MG63 (cell line): ENCODE measurements at places on chromosomes 11 and 22. TPM values are rescaled to one million over a fixed set of nuclear protein-coding genes. Genes with fewer than 3 reads are reported as not detected.

The AMOTL1 gene
- total RNA-seq = 15.1 TPM in 2 replicates

The SHANK3 gene
- total RNA-seq = 1.3 and 2.6 TPM in 2 replicates

The CYP2D6 gene
- total RNA-seq = 0.91 and 2.7 TPM in 2 replicates

The CDK2AP2 gene
- total RNA-seq = 14.1 and 14.8 TPM in 2 replicates

The FAM227A gene
- total RNA-seq = 0.33 TPM in 1 of 2 replicates, not detected in the other

The ST13 gene
- total RNA-seq = 314 and 355 TPM in 2 replicates

The FANCF gene
- total RNA-seq = 11.4 and 11.7 TPM in 2 replicates

The RIMBP3C gene
- 0.30 and 0.49 TPM in 2 replicates for total RNA-seq

DNA sequence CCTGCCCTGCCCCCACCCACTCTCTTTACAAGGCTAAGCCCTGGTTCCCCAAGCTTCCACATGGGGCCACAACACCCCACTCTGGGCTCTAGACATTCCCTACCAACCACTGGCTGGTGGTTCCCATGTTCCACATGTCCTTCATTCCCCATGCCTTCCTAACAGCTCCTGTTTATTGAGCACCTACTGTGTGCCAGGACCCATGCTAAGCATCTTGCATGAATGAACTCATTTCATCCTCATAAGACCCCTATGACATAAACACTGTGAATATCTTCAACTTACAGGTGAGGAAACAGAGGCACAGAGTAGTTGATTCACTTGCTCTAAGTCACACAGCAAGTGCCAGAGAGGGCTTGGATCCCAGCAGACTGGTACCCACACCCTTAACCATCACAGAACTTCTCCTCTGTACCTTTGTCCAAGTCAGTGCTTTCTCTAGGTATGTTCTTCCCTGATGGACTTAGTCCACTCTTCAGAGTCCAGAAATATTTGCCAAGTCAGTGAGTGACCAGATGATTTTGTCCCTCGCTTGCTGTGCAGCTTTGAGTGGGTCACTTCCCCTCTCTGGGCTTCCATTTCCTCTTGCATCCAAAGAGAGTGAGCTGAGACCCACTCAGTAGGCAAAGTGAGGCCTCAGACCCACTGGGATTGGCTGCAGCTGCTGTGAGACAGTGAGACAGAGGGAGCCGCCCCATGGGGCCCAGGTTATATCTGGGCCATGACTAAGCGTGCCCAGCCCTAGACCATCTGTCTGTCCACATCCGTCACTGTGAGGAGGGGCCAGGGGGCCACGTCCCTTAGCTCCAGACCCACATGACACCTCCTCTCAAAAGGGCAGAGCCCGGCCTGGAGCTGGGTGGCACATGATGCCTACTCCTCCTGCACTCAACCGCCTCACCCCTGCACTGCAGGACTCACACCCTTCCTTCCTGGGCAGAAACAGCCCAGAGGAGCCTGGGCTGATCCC is 132.4 kb downstream of the MN1 start:
- peak; percentile 89 for DNase-seq

DNA sequence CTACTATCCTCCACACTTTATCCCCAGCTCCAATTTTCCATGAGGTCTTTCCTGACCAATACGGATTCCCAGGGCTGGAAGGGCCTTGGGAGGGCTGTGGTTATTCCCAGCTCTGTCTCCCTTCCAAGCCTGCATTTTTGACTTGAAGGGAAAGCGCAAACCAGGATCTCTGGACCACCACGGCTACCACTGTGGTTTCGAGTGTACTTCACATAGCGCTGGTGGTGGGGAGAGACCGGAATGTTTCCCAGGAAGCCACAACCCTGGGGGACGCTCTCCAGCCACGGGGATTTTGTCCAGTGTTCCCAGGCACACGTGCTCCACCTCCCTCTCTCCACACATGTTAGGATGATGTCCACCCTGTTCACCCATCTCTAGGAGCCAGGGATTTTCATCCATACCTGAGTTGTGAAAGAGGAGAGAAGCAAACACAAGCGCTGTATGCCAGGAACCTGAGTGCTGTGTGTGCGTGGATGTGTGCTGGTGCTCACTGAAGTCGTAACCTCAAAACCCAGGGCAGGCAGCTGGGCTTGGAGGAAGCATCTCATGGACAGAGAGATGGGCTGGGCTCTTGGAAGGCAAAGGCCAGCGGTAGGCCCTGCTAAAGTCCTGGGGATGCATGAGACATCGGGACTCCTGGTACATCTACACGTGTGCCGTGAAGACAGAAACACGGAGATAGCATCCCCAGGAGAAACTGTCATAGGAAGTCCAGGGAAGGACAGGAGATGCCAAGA is 1.3 kb upstream of the NPTXR start:
- DNase-seq = no peak

DNA sequence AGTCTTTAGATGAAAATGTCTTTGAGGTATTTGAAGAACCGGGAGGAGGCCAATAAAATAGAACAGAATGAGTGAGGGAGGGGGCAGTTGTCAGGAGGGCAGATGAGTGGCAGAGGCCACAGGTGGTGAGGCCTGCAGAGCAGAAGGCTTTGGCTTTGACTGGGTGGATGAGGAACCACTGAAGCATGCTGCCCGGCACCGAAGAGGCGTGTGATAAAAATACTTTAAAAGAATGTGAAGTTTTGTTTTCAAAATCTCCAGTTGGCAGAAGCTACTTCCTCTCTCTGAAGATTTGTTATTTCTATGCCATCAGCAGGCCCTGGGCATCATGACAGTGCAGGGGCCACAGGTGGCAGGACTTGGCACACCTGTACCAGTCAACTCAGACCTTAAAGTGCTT is 6.3 kb downstream of the MS4A12 start:
- DNase-seq = peak; percentile 82

- no peak for DNase-seq
Observed at GRCh38 chr22:50162391-50162956, 8.1 kb upstream of the PANX2 start.

DNA sequence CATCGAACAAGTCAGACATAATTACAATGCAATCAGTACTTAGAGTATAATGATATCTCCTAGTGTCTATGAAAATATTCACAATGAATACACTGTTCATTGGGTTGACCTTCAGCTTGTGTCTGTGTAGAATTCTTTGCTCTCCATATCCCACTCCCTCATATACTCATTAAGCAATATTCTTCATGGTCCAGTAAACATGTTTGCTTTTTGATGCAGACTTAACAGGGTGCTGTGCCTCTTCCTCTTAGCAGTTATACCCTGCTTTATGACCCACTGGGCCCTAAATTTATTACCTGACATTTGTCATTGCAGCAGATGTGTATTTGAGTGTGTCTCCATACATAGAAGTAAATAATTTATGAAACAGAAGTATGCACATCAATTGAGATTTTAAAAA is 352.5 kb upstream of the CCDC179 start:
- no peak for DNase-seq

- no peak for DNase-seq
Observed at GRCh38 chr11:119306373-119306890, 10.5 kb downstream of the MCAM start.

- DNase-seq = no peak
Observed at GRCh38 chr11:56764976-56765375, 16.5 kb upstream of the OR9G4 start.

DNA sequence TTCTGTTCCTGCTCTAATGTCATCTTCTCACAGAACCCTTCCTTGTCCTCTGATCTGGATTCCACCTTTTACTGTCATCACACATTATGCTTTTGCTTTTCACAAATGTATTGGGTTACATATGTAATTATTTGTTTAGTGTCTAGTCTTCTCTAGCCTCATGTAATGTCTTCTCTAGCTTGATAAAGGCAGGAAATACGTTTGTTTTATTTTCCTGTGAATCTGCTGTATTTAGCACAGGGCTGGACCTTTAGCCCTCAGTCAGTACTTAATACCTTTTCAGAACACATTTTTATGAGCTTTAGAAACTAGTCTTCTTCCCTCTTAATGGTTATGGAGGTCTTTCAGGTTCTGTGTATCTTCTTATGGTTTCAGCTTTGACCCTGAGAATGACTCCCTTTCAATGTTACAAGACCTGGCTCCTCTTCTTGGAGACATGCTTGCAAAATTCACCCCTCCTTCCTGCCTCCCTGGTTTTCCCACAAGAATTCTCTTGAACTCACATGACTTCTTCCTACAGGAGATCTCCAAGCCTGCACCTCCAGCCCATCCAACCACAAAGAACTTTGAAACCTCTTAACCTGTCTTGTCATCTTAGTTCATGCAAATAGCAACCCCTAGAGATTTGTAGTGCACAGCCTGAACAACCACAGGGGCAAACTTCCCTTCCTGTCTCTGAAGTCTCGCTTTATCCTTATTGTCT is 132.7 kb upstream of the DDI1 start:
- DNase-seq = no peak

GRCh38 chr22:35681454-35682052 is 33.3 kb downstream of the APOL6 start:
- no peak for DNase-seq

GRCh38 chr11:95715777-95716241 is 73.8 kb downstream of the FAM76B start:
- DNase-seq = no peak

DNA sequence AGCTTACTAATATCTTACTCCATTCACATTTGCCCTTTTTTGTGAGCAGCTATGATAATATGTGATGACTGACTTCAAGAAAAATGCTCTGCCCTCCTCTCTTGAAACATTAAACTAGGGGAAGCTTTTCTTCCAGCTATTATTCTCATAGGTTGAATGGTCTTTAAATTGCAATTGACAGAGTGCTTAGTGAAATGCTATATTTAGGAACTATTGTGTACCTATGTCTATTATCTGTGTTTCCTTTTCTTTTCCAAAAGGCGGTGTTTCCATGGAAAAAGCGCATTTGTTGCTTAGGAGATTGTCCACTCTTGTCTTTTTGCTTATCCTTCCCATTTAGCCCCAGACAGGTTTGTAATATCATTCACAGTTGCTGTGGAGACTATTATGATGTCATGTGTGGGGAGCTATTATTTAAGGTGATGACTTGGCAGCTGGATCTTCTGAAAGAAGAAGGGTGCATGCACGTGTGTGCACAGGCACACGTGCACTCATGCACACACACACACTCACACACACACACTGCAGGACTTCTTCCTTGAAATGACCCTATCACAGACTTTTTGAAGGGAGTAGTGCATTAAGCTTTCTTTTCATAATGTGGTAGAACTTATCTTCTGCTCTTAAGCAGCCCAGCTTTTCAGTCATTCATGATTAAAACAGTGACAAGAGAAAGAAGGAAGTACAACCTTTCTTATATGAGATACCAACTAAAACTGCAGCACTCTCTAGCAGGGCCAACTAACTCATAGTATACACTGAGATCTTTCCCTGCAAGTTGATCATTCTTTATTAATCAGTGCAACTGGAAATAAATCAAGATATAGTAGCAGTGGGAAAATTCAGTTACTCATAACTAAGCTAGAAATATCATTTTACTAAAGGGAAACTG is 340.8 kb upstream of the MTNR1B start:
- no peak for DNase-seq

DNA sequence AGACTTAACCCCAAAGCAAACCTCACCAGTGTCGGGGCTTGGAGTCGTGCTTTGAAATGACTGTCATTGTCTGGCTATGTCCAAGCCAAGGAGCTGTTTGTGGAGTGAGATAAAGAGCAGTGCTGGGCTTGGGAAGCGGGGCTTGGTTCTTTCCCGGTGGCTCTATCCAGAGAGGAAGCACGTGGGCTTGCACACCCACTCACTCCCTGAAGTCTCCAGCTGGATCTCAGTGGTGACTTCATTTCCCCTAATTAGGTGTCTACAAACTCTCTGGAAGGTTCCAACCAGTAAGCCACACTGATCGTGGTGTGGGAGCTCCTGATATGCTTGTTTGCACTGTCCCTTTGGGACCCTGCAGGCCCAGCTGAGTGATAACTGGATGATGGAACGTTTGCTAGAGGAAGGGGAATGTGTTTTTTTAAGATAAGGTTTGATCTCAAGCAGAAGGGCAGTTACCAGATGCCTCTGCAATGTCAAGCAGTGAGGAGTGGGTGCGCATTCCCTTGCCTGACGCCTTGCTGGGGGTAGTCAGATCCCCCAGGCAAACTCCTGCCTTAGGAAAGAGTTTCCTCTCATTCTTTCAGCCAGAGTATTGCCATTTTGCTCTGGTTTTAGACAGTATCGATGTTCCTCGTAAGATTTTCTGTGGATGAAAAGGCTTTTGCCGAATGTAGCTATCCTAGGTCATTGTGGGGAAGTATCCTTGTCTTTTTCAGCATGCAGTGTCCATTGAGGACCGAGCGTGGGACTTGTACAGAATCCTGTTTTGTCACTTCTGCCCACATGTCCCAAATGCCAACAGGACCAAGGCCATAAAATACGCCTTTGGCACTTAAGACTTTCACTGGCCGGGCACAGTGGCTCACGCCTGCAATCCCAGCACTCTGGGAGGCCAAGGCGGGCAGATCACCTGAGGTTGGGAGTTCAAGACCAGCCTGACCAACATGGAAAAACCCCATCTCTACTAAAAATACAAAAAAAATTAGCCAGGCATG is 90.9 kb downstream of the MICAL2 start:
- DNase-seq = peak; percentile 74
